ENCODE measurements at places on chromosomes 4 and X. TPM values are rescaled to one million over a fixed set of nuclear protein-coding genes. Genes with fewer than 3 reads are reported as not detected.

Gene KLHL13
- 93.3 TPM for total RNA-seq

Gene TMEM144
- 2.4 TPM for total RNA-seq

Gene TMEM35A
- 98.2 TPM for total RNA-seq

Gene AVPR2
- not detected for total RNA-seq

- no peak for DNase-seq
Observed at GRCh38 chr4:154320521-154320920, 171.1 kb downstream of the DCHS2 start.

- no peak for DNase-seq
Observed at GRCh38 chrX:119757646-119757978, 776 bp upstream of the SOWAHD start.

- no peak for DNase-seq
Observed at GRCh38 chr4:83905952-83906351, 370.0 kb downstream of the GPAT3 start.

DNA sequence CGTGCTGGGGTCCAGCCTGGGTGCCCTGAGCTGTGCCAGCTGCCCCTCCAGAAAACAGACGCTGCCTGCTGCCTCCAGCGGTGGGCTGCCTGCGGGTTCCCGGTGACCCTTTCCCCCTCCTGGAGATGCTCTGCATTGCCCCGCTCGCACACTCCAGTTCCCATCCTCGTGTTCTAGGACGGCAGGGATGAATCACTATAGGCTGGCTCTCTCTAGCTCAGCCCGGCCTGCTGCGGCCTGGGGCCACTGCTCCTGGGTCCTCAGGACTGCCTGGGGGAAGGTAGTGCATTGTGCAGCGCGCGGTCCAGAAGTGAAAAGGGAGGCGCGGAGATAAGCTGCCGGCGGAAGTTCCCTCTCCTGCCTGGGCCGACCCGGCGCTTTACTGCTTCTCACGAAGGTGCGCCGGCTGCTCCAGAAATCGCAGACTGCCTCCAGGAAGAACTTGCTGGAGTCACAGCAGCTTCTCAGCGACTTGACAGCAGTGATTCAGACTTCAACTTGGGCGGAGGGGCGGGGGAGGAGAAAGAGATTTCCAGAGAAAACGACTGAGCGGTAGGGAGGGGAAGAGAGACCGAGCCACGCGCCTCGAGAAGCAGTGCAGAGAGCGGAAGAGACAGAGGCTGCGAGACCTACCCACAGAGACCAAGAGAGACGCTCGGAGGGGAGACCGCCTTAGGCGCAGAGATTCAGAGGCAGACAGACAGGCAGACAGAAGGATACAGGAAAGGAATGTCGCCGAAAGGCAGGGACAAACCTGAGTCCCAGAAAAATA is 6.7 kb upstream of the MSX1 start:
- DNase-seq = peak; percentile 60

GRCh38 chr4:172656055-172656454 is 512.6 kb upstream of the GALNT7 start:
- no peak for DNase-seq

Data from frontal cortex (tissue), 4 donors.